B cell (primary cell): ENCODE measurements at places on chromosomes 2 and 18. TPM values are rescaled to one million over a fixed set of nuclear protein-coding genes. Genes with fewer than 3 reads are reported as not detected.

DNA sequence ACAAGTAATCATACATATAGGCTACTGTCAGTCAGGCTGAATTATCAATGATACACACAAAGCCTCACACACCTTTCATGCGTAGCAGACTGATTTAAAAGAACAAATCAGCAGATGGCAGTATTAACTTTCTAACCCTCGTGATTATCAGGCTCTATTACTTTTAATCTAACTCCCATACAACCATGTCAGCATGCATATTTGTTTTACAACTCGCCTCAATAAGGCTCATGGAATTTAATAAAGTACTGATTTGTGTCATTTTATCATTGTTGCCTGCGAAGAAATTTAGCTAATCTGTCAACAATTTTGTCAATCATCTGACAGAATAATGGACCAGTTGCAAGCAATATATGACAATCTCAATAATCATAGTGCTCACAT is 82.8 kb downstream of the SLC25A12 start:
- H3K4me3 ChIP-seq = no peak overlapping the region
- no peaks in the 10 kb centered on the region for H3K36me3 ChIP-seq
- peak; percentile 10 for DNase-seq
- no peaks in the 10 kb centered on the region for H3K4me1 ChIP-seq
- H3K27ac ChIP-seq = no peak overlapping the region

PSME4 gene
- total RNA-seq = 59.9 and 61.9 TPM in 2 replicates

DNA sequence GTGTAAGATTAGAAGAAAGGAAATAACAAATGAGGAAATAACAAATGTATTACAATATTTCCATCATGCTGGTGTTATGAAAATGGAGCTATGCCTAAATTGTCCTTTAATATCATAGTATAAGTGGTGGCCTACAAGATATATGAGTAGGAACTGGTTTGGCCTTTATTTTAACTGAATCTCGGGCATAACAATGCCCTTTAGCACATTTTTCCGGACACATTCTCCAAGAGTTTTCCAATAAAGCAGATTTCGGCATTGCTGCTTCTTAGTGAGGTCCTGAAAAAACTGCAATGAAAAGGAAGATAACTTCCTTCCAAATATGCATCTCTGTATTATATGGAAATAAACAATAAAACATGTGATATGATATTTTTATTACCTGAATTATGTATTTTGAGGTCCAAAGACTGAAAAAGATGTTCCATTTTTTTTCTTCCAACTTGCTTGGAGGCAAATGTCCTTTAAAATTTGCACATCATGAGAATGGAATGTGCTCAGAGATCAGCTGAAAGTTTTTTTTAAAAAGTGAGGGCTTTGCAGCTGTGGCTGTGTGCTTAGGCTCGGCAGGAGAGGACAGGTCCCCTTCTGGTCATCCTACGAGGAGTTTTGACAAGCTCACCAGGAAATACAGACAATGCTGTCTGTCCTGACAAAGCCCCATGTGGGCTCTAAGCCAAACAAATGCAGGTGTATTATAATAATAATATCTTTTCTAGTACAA is 132.3 kb upstream of the RND3 start:
- no peaks in the 10 kb centered on the region for H3K27me3 ChIP-seq
- no peak overlapping the region for H3K27ac ChIP-seq
- DNase-seq = no peak
- H3K4me1 ChIP-seq = no peaks in the 10 kb centered on the region
- H3K36me3 ChIP-seq = no peaks in the 10 kb centered on the region
- H3K4me3 ChIP-seq = no peak overlapping the region

DNA sequence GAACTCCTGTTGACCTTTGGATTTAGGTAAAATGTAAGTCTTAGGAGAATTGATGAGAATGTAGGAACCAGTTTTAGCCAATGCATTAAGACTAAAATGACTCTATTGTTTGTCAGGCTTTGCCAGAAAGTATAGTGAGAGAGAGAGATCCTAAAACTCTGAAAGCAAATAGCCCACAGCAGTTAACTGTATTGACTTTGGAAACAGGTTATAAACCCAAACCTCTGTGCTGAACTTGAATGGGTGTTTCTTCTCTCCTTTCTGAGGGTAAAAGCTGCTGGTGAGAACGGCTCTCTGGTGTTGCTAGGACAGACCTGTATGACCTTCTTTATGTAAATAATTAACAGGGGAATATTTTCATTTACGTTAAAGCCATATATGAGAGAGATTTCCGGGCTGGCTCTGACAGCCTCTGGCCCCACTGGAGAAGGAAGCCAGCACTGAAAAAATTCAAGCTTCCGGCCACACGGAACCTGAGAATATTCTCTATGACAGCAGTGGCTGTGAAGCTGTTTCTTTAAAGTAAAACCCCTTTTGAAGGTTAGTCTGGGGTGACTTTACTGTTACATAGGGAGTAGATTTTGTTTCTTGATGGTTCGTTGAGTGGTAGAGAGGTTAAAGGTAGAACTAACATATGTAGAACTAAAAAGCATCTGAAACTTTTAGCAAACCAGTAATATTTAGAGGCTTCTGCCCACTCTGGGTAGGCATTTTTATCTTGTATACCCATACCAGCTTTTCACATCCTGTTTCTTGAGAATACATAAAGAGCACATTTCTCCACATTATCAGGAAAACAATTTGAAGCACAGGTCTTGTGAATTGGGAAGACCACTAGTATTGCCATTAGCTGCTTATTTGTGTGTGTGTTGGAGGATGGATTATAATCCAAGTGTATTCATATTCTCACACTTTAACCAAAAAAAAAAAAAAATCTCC is 123.8 kb downstream of the SPTBN1 start:
- H3K4me3 ChIP-seq = no peak overlapping the region
- H3K27ac ChIP-seq = peak overlapping the region; percentile 77
- peak; percentile 65 for DNase-seq
- peaks cover 91% of the 10 kb centered on the region for H3K4me1 ChIP-seq
- H3K27me3 ChIP-seq = no peaks in the 10 kb centered on the region

DNA sequence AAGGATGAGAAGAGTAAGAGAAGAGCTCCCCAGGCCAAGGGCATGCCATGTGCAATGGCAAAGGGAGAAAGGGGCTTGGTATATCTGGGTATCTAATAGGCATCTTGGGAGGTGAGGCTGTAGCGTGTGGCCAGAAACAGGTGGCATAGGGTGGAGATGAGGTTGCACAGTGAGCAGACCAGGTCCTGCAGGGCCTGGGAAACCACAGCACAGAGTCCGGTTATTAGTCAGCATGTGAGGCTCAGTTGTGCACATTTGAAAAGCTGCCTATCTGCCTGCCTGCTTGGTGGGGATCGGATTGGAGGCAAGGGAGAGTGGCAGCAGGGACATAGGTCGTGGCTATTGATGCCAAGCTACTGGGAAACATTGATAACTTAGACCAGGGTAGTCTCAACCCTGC is 190.6 kb downstream of the TPGS2 start:
- DNase-seq = no peak
- H3K36me3 ChIP-seq = no peaks in the 10 kb centered on the region
- no peak overlapping the region for H3K4me3 ChIP-seq
- H3K27ac ChIP-seq = no peak overlapping the region

- no peaks in the 10 kb centered on the region for H3K36me3 ChIP-seq
- no peak for DNase-seq
- no peak overlapping the region for H3K4me3 ChIP-seq
- H3K27me3 ChIP-seq = no peaks in the 10 kb centered on the region
- no peaks in the 10 kb centered on the region for H3K4me1 ChIP-seq
Measured at GRCh38 chr2:220335591-220335915, 708.1 kb downstream of the SLC4A3 start.

GRCh38 chr2:151297882-151298281 is 8.4 kb upstream of the NMI start:
- DNase-seq = peak; percentile 53
- peaks cover 12% of the 10 kb centered on the region for H3K4me1 ChIP-seq
- no peak overlapping the region for H3K4me3 ChIP-seq
- no peaks in the 10 kb centered on the region for H3K27me3 ChIP-seq

DNA sequence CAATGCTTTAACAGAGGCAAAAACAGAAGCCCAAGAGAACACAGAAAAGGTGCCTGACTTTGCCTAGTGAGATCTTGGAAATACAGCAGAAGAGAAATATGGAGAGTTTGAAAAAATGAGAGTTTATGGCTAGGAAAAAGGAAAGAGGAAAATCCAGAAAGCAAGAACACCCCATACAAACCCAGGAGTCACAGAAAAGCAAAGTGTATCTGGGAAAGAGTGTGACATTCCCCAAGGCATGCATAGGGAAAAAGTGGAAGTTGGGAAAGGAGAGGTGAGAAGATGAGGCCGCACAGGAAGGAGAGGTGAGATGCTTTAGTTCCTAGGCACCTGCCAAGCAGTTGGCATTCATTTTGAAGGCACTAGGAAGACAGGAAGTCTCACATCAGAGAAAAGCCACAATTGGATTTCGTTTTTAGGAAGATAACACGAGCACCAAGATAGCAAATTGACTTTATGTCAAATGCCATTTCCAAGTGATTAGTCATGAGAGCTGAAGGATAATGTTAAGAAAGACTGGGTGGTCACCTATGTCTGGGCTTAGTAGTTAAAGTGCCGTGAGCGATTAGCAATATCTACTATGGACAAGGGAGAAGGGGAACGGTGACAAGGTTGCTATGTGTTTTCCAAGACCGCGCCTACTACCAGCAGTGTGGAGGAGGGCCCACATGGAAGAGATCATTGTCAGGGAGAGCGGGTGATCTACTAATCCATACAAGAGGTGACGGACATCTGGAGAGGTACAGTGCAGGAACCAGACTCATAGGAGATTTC is 224.1 kb upstream of the PARD3B start:
- no peak for DNase-seq
- H3K4me3 ChIP-seq = no peak overlapping the region
- no peaks in the 10 kb centered on the region for H3K27me3 ChIP-seq
- H3K4me1 ChIP-seq = no peaks in the 10 kb centered on the region
- H3K36me3 ChIP-seq = no peaks in the 10 kb centered on the region

GRCh38 chr2:55952415-55952814 is 28.8 kb upstream of the EFEMP1 start:
- no peak overlapping the region for H3K4me3 ChIP-seq
- DNase-seq = no peak
- H3K36me3 ChIP-seq = no peaks in the 10 kb centered on the region
- H3K27me3 ChIP-seq = no peaks in the 10 kb centered on the region
- H3K4me1 ChIP-seq = no peaks in the 10 kb centered on the region

DNA sequence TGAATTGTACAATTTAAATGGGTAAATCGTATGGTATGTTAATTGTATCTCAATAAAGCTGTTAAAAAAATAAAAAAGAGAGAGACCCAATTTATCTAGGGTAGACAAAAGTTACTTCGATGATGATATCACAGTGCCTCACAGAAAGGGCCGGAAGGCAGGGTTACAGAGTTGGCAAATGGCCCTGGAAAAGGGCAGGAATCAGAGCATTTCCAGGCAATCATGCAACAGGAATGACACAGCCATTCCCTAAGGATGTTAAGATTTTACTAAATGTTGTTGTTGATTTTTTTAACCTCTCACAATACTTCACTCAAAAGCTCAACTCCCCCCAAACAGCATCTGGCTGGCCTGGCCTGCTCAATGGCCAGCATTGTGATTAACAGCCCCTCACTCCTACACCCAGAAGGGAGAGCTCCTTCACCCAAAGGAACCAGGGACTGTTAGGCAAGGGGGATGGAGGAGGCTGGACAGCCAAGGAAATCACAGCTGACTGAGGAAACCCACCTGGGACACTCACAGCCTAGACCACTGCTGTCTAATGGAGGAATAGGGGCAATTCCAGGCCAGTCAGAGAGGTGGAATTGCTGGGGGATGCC is 7.7 kb upstream of the SP100 start:
- no peak overlapping the region for H3K27ac ChIP-seq
- DNase-seq = no peak
- peaks cover 9% of the 10 kb centered on the region for H3K36me3 ChIP-seq
- H3K4me3 ChIP-seq = no peak overlapping the region
- H3K27me3 ChIP-seq = no peaks in the 10 kb centered on the region

DNA sequence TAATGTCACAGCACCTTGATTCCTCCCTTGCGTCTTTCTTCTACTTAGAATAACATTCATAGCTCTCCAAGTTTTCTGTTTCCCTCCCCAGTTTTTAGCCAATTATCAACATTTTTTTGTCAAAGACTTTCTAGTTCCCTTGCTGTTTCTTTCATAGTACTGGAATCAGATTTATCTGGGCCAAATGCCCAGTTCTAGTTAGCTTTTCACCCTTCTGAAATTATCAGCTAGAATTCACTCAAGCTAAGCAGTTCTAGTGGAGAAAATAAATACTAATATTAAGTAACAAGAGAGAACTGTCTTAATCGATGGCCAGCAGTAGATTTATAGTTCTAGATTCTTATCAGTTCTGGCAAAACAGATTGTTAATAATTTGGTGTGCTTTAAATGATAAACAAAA is 36.2 kb downstream of the EFEMP1 start:
- no peak overlapping the region for H3K4me3 ChIP-seq
- no peaks in the 10 kb centered on the region for H3K36me3 ChIP-seq
- no peaks in the 10 kb centered on the region for H3K4me1 ChIP-seq
- no peak for DNase-seq
- no peaks in the 10 kb centered on the region for H3K27me3 ChIP-seq

LDLRAD4 gene
- total RNA-seq = 35.7 and 36.3 TPM in 2 replicates

ANKAR gene
- total RNA-seq = 23.4 and 24.8 TPM in 2 replicates

GRCh38 chr2:57479981-57480380 is 566.6 kb upstream of the VRK2 start:
- H3K36me3 ChIP-seq = no peaks in the 10 kb centered on the region
- H3K4me1 ChIP-seq = no peaks in the 10 kb centered on the region
- no peak for DNase-seq
- no peak overlapping the region for H3K4me3 ChIP-seq
- H3K27ac ChIP-seq = no peak overlapping the region

- DNase-seq = no peak
- no peak overlapping the region for H3K4me3 ChIP-seq
- no peak overlapping the region for H3K27ac ChIP-seq
- no peaks in the 10 kb centered on the region for H3K36me3 ChIP-seq
- H3K27me3 ChIP-seq = no peaks in the 10 kb centered on the region
- H3K4me1 ChIP-seq = no peaks in the 10 kb centered on the region
Measured at GRCh38 chr18:36307513-36307912, 10.0 kb downstream of the FHOD3 start.

DNA sequence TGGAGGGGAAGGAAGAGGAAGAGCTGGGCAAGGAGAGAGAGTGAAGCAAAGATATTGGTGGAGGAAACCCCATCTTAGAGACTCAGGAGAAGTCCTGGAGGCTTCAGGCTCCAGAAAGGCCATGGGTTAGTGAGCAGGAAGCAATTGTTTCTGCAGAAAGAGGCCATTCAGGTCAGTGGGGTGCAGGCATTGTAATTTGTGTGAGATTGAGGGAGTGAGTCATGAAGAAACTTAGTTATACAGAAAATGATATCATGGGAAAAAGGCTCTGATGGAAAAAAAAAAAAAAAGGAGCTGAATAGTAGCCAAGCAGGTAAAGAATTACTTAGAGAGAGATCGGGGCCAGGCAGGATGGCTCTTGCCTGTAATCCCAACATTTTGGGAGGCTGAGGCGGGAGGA is 4.0 kb downstream of the EMILIN2 start:
- H3K4me3 ChIP-seq = no peak overlapping the region
- DNase-seq = no peak
- peaks cover 42% of the 10 kb centered on the region for H3K27me3 ChIP-seq
- no peaks in the 10 kb centered on the region for H3K36me3 ChIP-seq
- H3K27ac ChIP-seq = no peak overlapping the region
- peaks cover 14% of the 10 kb centered on the region for H3K4me1 ChIP-seq

SAP130 gene
- total RNA-seq = 35.2 and 40.1 TPM in 2 replicates

GRCh38 chr2:149719695-149720094 is 132.1 kb upstream of the MMADHC start:
- no peak for DNase-seq
- no peaks in the 10 kb centered on the region for H3K27me3 ChIP-seq
- no peaks in the 10 kb centered on the region for H3K4me1 ChIP-seq
